Activated gamma-delta T cell treated with anti-CD3 and anti-CD28 coated beads, Interleukin-2, amount 50 U/mL, for 16 hours (primary cell): ENCODE measurements at places on chromosomes 11 and 22.

GRCh38 chr11:61279934-61280659, 15.0 kb downstream of the VWCE start:
- DNase-seq, result no peak

GRCh38 chr11:95147364-95147905, 57.8 kb downstream of the ENDOD1 start:
- no peak for DNase-seq

DNA sequence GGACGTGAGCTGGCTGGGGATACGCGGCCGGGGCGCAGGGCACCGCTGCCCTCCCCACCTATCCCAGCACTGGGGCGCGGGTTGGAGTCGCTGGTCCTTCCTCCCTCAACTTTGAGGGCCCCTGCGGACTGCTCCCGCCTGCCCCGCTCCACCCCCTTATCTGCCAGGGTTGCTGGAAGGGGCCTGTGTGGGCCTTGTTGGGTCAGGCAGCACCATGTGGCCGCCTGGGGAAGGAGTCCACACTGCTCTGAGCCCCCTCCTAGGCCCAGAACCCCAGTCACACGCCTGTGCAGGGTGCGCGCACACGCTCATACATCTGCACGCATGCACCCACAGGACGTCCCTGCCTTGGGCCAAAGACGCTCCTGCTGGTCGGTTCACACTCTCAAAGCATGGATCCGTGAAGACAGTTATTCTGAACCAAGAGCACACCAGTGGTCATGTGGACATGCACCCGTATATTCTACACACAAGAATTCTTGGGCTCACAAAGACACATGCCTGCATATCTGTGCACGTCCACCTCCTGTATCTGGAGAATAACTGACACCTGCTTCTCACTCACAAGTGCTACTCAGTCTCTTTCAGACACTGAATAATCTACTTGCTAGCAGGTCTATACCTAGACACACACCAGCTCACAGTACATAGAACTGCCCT, 710 bp downstream of the TUB start:
- DNase-seq, result no peak

- no peak for DNase-seq
Observed at GRCh38 chr11:114083391-114084252, 24.1 kb downstream of the ZBTB16 start.

- DNase-seq, result no peak
Observed at GRCh38 chr11:125167292-125167953, 2.9 kb downstream of the PKNOX2 start.

DNA sequence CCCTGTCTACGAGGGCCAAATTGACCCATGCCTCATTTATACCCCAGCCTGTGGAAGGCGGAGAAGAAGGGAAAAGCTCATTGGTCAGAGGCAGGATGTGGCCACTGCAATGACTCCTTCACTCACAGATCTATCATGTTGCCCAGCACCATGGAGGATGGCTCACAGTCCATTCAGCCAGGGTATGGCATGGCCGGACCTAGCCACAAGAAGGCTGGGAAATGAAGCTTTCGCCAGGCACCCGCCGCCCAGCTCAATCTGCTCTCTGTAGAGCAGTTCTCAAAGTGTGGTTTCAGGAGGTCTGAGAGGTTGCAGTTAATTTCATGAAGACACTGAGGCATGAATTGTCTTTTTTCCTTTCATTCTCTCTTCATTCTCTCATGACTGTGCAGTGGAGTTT, 40.6 kb upstream of the LINC01488 start:
- no peak for DNase-seq
